ENCODE measurements at places on chromosomes 2 and 18.
A peak's percentile ranks its signal among the peaks of the same experiment; 100 is the strongest.

GRCh38 chr2:241598487-241598886 is 38.5 kb downstream of the THAP4 start:
- peak; percentile 3 for DNase-seq

- no peak for DNase-seq
Observed at GRCh38 chr2:174969091-174969734, 36.0 kb downstream of the CHN1 start.

GRCh38 chr2:26033270-26033817 is 540 bp upstream of the RAB10 start:
- peak; percentile 81 for DNase-seq

DNA sequence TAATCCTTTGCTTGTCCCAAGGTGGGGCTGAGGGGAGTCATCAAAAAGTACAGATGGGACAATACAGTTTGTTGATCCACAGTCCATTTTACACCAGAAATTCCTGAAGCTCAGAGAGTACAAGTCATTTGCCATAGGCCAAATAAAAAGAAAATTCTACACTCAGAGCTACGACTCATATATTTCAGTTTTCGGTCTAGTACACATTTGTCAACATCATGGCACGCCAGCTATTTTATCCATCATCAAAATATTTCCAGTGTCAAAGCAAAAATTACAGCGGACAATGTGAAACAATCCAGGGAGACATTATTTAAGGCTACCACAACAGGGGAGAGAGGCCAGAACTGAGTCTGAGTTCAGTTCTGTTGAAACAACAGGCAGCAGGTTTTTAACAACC is 587.5 kb upstream of the DSEL start:
- no peak for DNase-seq

- DNase-seq: no peak
Observed at GRCh38 chr2:97719362-97720155, 6.2 kb downstream of the ZAP70 start.

DNA sequence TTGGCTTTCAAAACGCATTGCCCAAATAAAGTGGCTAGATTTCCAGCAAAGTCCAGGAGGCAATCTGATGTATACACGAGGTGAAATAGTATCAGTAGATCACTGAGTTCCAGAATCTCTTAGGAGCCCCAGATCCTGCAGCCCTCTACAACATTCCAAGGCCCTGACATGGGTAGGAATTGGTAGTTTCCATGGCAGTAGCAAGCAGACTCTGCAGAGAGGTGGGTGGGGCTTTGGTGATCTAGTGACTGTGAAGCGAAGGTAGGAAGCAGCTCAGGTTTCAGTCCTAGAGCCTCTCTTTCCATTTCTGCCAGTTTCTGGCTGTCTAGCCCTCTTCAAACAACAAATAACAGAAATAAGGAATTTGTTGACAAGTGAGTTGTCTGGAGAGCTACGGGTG is 13.8 kb upstream of the SGPP2 start:
- no peak for DNase-seq

GRCh38 chr2:240933048-240933965 is 27.2 kb downstream of the CROCC2 start:
- no peak for DNase-seq

GRCh38 chr2:60416221-60417008 is 137.0 kb downstream of the BCL11A start:
- DNase-seq: no peak

DNA sequence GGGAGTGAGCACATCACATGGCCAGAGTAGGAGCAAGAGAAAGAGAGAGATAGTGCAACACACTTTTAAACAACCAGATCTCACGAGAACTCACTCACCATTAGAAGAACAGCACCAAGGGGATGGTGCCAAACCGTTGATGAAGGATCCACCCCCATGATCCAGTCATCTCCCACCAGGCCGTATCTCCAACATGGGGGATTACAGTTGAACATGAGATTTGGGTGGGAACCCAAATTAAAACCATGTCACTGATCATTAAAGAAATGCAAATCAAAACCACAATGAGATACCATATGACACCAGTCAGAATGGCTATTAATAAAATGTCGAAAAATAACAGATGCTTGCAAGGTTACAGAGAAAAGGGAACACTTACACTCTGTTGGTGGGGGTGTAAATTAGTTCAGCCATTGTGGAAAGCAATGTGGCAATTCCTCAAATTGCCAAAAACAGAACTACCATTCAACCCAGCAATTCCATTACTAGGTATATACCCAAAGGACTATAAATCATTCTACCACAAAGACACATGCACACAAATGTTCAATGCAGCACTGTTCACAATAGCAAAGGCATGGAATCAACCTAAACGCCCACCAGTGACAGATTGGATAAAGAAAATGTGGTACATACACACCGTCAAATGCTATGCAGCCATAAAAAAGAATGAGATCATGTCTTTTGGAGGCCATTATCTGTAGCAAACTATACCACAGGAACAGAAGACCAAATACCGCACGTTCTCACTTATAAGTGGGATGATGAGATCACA is 137.1 kb downstream of the COL6A3 start:
- no peak for DNase-seq

All from NCI-H1105 (cell line).